Caudate nucleus (tissue), 63 donors: ENCODE measurements at places on chromosomes 11 and 22.

DNA sequence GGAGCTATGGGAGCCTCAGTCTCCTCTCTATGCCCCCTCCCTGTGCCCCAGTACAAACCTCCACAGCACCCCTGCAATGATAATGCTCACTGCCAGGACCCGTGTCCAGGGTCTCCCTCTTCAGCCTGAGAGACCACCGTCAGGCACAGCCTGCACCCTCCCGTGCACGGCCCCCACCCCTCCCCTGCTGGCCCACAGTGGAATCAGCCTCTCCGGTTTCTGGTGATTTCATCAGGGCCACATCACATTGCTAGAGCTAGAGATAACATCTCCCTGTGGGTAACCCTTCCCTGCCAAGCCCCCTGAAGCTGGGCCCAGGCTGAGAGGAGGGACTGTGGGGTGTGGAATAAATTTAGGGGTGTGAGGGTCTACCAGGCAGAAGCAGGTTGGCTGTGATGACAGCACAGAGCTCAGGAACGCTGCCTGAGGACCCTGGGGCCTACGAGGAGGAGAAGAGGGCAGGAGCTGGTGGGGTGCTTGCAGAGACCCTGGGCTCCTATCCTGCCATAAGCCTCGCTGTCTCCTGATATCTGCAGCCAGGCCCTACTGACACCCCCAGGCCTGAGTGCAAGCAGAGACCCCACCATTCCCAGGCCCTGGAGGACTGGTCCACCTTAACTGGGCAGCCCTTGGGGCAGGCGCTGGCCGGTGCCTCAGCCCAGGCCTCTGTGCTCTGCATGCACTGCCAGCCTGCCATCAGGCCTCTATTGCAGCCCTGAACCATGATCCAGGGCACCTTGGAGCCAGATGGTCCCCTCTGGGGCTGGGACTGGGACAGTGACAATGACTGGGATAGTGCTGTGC, at the start of gene KLHDC7B:
Gene KLHDC7B (plus strand): TSS at position 378 of the 804 bp plus-strand sequence. CDS start 345 bp downstream, at position 723.
- DNase-seq, result no peak

- no peak for DNase-seq
Measured at GRCh38 chr11:17991783-17992433, 20.9 kb downstream of the SERGEF start.

- DNase-seq, result no peak
Measured at GRCh38 chr11:37710031-37710430, 1112.0 kb upstream of the RAG2 start.

DNA sequence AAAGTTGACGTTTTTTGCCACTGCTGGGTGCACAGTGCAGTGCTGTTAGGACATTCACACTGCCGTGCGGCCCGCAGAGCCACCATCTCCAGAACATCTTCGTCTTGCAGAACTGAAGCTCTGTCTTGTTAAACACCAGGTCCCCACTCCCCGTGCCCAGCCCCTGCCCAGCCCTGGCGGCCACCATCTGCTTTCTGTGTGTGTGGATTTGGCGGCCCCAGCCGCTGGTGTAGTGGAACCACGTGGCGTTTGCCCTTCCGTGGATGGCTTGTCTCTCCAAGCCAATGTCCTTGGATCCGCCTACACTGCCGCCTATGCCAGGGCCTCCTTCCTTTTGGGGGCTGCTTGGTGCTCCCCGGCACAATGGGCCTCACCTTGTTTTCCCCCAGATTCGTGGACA, 8.2 kb upstream of the MUC5AC start:
- no peak for DNase-seq

DNA sequence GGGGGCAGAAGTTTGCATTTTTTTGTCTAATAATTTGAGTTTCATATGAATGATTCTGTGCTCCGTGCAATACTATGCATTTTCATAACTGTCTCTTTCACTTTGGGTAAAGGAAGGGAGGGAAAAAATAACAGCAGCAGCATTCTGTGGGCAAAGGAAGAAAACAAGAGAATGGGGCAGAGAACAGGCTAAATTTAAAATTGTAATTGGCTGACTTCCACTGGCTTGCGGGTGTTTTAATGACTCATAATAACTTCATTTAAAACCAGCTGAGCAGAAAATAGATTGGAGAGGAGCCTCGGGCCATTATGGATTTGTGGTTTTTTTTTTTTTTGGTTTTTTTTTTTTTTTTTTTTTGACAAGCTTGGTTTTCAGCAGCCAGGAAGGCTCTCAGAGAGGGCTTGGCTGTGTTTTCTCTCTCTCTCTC, 107.4 kb downstream of the ZBTB16 start:
- no peak for DNase-seq

DNA sequence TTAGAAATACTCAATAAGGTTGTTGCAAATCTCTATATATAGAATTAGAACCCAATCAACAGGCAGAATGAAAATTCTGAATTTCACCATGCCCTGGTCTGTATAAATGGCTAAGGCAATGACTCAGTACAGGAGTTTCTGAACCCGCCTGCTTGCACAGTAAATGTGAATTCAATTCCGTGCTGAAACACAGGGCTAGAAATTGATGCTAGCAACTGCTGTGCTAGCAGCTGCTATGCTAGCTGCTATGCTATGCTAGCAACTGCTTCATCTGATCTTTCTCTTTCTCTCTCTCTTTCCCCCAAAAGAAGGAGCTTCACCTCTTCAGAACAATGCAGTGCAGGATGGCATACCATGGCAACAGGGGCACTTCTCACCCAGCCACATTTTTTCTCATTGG, 9.7 kb upstream of the OR52J3 start:
- DNase-seq, result no peak

DNA sequence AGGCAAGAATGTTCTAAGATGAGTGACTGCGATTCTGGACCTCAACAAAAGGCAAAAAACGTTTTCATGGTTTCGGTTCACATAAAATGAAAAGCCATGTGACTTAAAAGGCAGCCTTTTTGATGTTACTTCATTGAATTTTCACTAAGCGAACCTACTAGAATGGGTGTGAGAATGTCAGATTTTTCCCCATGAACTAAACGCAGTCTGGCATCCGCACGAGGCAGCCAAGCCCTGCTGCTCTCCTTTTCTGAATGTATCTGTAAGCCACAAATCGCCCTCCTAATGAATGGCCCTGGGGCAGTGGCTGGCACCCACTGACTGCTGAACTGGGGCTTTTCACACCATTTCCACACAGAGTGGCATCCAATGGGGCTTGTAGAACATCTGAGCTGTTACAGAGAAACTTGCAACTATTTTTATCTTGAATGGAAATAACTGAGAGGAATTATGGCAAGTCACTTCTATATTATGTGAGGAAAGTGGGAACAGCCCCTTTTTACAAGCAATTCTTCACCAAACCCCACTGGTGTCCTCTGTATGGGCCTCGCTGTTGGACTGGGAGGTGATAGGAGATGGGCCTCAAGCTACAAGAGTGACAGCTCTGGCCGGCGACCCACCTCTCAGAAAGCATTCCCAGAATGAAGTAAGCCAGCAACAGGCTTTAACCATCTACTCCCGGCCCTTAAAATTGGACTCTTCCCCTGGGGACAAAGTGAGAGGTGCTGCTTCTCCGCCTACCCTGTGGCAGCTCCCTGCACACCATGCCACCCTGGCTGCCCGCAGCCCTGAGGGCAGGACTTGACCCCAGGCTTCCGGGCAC, 29.4 kb downstream of the PPP2R1B start:
- no peak for DNase-seq

DNA sequence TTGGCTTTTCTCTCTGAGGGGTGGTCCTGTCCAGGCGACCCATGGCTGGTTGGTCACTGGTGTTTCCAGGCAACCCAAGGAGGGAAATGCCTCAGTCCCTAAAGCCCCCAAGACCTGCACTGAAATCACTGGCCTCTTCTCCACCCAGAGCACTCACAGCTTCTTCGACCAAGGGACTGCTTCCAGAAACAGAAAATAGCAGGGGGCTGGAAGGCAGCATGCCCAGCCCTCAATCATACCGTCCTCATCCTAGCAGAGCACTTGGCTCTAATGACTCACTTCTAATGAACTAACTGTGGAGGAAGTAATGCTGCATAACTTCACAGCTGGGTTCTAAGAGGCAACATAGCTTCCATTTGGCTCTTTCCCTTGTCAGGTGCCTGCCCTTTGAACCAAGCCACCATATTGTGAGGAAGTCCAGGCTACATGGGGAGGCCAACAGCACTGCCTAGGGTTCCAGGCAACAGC, 27.6 kb downstream of the DKK3 start:
- DNase-seq, result no peak

GRCh38 chr22:41951898-41952474, at the start of gene SMIM45:
SMIM45 (plus strand) TSS chr22:41952150.
- DNase-seq, result peak; percentile 92

- DNase-seq, result no peak
Measured at GRCh38 chr11:127493330-127494022, 492.9 kb upstream of the KIRREL3 start.

- no peak for DNase-seq
Measured at GRCh38 chr22:29312218-29313125, 3.0 kb downstream of the RASL10A start.

- DNase-seq, result peak; percentile 23
Measured at GRCh38 chr11:26276798-26277424, 55.0 kb upstream of the ANO3 start.

DNA sequence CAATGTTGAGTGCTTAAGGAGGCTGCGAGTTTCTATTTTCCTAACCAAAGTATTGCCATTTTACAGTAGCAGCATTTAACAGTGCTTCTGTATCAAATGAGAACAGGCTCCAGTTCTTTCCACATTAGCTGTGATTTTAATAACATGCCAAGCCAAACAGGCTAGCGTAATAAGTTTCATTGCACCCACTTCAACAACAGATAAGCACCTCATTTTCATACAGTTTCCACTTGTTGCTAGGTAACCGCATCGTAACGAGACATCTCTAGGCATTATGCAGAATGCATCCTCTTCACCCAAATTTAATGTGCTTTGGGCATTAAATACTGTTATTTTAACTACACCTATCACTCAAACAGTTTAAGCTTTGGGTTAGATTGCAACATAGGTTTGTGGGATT, 79.0 kb downstream of the CADM1 start:
- no peak for DNase-seq

DNA sequence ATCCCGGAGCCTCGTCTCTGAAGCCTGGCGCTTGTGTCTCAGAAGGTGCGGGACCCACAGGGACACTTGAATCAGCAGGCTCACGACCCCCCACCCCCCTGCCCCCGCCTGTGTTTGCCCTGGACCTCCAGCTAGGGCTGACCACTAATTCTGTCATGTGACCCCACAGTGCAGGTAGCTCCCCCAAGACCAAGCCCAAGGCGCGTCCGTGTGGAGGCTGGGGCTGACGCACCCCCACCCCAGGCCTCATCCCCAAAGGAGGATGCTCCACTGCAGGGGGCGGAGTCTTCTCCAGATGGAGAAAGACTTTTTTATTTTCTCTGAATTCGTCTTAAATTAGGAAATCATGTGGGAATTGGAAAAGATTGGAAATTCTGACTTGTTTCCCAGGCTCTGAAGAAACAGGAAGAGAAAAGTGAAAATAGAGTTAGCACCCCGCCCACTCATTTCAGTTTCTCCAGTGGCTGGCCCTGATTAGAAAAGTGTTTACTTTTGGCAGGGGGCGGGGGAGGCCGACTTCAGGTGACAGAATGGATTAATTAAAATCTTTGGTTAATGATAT, 1.0 kb upstream of the RELA start:
- peak; percentile 65 for DNase-seq

DNA sequence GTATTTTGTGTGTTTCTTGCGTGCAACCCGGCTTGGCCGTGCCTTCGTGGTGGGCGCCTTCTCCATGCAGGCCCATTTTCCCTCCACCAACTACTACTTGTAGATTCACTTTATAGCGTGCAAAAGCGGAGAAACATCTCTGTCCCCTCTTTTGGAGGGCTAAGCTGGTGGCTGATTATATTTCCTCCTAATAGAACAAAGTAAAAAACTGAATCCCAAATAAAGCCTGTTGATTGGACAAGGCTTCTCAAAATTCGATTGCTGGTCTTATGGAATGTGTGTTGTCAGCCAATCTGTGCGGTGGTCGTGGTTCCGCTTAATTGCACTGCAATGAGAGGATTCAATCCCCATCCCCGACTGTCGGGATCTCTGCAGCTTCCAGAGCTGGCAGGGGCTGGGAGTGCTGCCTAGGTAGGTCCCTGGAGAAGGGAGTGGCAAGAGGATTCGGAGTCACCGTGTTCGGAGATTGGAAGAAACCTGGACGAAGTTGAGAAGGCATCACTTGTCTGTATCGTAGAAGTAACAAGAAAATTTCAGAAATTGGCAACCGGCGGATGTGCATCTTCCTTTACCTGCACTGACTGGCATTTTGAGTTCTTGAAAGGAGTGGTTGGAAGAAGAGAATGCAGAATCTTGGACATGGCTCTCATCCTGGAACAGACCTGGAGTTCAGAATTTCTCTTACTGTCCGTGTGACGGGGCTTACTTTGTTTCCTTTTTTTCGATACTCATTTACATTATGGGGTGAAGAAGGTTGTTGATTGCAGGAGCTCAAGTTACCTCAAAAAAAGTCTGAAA, 1.1 kb downstream of the HMGXB4 start:
- peak; percentile 4 for DNase-seq

DNA sequence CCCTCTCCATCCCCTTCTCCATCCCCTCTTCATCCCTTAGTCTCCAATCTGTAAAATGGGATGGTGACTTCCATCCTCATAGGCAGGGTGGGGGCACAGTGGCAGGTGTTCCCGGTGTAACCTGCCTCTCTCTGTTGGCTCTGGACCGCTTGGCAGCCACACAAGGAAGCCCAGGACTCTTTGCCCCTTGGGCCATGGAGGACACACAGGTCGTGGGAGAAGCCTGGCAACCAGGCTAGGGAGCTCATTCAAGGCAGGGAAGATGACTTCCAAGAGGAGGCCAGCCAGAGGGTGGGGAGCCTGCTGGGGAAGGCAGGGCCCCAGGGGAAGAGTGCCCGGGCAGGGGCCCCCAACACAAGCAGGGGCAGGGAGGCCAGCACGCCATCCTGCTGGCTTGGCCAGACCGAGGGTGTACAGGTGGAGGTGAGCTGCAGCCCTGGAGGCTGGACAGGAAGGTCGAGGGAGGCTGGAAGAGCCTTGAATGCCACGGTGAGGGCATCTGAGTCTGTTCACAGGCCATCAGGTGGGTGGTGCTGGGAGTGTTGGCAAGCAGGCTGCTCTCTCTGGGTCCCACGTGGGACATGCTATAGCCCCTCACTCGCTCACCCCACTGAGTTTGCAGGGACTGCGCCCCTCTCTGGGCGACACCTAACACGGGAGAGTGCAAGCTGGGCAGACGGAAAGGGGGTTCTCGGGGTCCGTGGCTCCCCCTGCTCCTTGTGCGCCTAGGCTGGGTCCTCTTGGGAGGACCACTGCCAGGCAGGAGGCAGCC, 15.5 kb upstream of the CTSD start:
- DNase-seq, result no peak
